ENCODE measurements at places on chromosomes 2 and 18. TPM values are rescaled to one million over a fixed set of nuclear protein-coding genes. Genes with fewer than 3 reads are reported as not detected.

The MOCOS gene
- polyA plus RNA-seq, result 0.25 TPM

The SLC5A7 gene
- not detected for polyA plus RNA-seq

The CIDEA gene
- polyA plus RNA-seq, result not detected

The FAM161A gene
- 8.4 TPM for polyA plus RNA-seq

The EGR4 gene
- polyA plus RNA-seq, result not detected

The RAB17 gene
- not detected for polyA plus RNA-seq

The ESPNL gene
- polyA plus RNA-seq, result 0.05 TPM

Data from GM12878 (cell line).